Effector memory CD8-positive, alpha-beta T cell (primary cell): ENCODE measurements at places on chromosomes 11 and 22.

- DNase-seq: peak; percentile 86
- peaks cover 18% of the 10 kb centered on the region for H3K36me3 ChIP-seq
- peaks cover under 1% of the 10 kb centered on the region for H3K27me3 ChIP-seq
- peak within 1 kb of the TSS; percentile 97 for H3K27ac ChIP-seq
- peaks cover 23% of the 10 kb centered on the region for H3K4me1 ChIP-seq
Observed at GRCh38 chr22:50185375-50186087, at the start of gene TRABD. TSS of gene TRABD (plus strand) at chr22:50185913. CDS start at chr22:50193061, 7,148 bp downstream.

DNA sequence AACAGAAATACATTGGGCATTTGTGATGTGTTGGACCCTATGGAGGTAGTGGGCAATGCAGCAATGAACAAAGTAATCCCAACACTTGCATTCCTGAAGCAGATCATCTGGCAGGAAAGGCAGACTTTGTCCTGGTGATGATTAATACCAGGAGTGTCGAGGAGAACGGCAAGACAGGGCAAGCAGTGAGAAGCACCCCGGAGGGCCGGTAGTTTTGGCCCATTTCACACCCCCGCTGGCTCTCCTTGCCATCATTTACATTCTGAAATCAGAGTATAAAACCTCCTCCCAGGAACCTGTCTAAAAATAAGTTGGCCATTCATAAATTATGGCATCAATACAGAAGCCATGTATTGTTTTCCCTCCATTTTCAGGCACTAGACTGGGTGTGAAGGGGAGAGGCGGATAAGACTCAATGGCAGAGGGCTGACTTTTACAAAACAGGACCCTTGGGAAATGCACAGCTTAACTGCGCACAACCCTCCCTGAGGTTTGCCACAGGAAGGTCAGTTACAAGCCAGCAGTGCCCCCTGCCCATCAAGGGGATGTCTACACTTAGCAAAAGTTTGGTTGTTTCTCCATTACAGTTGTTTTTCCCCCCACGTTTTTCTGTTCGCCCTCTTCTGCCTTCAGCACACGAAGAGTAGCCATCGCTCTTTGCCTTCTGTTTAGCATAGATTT lies 55.6 kb downstream of the OPCML start:
- H3K4me3 ChIP-seq: no peak overlapping the region
- DNase-seq: no peak
- no peak overlapping the region for H3K27ac ChIP-seq
- no peaks in the 10 kb centered on the region for H3K27me3 ChIP-seq

GRCh38 chr11:26765323-26765722 lies 43.5 kb upstream of the SLC5A12 start:
- H3K4me3 ChIP-seq: no peak overlapping the region
- no peaks in the 10 kb centered on the region for H3K27me3 ChIP-seq
- no peak for DNase-seq
- H3K27ac ChIP-seq: no peak overlapping the region
- H3K36me3 ChIP-seq: peaks cover 4% of the 10 kb centered on the region

DNA sequence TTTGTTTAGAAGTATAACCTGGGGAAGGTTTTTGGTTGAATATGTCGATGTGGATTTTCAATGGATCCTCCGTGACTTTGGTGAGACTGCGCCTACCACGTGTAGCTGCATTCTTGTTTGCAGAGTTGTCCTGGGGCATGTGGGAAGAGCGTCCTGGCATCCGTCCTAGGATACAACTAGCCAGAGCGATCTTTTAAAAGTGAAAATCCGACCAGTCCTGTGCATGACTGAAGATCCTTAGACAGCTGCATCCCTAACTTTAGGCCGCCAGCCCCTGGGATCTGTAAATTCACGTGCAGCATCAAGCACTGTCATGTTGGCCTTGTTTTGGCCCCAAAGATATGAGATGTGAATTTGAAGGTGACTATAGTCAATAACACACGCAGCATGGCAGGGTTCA lies 22.4 kb upstream of the THY1 start:
- no peak overlapping the region for H3K4me3 ChIP-seq
- H3K27me3 ChIP-seq: peaks cover 48% of the 10 kb centered on the region

DNA sequence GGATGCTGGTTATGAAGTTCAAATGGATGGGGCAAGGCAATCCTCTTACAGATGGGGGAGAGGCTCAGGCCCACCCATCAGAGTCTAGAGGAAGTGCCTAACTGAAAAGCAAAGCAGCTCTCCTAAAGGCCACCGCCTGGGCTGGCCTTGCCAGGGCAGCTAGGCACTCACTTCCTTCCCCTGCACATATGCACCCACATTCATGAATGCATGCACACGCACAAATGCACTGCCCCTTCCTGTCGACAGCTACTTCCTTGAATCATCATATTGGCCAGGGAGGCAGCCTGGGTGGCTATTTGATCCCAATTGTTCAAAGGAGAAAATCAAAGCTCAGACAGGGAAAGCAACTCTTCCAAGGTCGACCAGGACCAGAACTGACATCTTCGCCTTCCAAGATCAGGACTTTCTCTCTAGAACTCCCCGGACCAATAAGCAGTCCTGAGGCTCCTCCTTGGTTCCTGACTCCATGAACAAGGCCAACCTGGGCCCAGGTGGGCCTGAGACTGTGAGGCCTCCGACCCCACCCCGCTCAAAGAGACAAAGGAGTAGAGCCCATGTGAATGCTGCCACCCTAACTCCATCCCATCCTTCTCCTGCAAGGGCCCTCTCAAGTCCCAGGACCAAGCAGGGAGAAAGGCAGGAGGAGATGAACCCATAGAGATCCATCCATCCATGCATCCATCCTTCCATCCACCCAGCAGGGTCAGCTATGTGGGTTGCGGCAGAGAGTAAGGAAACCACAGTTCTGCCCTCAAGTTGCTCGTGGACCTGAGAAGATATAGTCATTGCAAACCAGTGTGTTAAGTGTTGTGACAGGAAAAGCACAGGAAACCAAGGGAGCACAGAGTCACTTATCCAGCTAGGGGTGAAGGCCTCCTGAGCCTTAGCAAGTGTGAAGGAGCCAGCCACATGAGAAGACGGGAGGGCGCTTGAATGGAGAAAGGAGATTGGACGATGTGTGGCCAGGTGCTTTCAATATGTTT lies 35.4 kb upstream of the LMO1 start:
- H3K27ac ChIP-seq: no peak overlapping the region
- H3K27me3 ChIP-seq: peaks cover 47% of the 10 kb centered on the region
- no peaks in the 10 kb centered on the region for H3K4me1 ChIP-seq
- H3K4me3 ChIP-seq: no peak overlapping the region
